C1 segment of cervical spinal cord (tissue), 14 donors: ENCODE measurements at places on chromosomes 11 and 22.
A peak's percentile ranks its signal among the peaks of the same experiment; 100 is the strongest.

- DNase-seq: no peak
These were observed 12.1 kb upstream of the EHD1 start for GRCh38 chr11:64890522-64890939.

DNA sequence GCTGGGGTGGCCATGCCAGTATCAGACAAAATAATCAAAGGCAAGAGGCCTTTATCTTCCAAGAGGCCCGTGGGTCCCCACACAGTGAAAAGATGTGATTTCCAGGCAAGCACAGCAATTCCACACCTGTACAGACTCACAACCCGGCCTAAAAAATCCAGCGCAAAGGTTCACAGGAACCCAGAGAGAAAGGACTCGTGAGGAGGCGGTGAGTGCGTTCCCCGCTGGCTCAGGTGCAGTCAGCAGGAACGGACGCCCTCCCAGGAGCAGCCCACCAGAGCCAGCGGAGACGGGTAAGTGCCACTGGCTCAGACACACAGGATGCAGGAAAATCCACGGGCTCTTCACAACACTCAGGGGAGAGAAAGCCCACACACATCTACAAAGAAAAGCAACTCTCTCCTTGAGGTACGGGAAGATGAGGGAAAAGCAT, 4.4 kb downstream of the TOLLIP start:
- DNase-seq: no peak

DNA sequence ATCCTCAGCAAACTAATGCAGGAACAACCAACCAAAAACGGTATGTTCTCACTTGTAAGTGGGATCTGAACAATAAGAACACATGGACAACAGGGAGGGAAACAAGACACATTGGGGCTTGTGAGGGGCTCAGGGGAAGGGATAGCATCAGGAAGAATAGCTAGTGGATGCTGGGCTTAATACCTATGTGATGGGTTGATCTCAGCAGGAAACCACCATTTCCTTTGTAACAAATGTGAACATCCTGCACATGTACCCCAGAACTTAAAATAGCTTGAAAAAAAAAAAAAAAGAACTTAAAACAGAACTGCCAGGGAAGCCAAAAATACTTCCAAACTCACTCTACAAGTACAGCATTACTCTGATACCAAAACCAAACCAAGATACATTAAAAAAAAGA, 33.8 kb downstream of the CASP4 start:
- no peak for DNase-seq

GRCh38 chr11:10267821-10268220, 26.2 kb downstream of the SBF2 start:
- DNase-seq: no peak

GRCh38 chr11:112477152-112477551, 216.5 kb upstream of the PLET1 start:
- DNase-seq: no peak

DNA sequence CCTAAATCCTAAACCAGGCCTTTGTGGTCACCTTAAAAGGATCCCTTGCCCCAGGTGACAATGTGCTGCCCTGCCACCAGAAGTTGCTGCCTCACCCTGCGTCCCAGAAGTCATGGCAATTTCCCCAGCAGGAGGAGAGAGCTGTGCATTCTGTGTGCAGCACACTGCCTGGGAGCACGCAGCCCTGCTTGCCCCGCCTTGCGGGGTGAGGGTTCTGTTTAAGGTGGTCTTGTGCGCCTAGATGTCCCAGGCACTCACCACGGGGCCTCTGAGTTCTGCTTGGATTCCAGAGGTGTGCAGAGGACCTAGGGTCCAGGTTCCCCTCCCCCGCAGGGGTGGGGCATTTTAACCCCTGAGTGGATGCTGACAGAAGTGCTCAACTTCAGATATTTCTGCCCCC, 95.0 kb downstream of the GRAMD1B start:
- DNase-seq: no peak

- DNase-seq: no peak
These were observed 267.2 kb downstream of the BUD13 start for GRCh38 chr11:116505298-116506262.

DNA sequence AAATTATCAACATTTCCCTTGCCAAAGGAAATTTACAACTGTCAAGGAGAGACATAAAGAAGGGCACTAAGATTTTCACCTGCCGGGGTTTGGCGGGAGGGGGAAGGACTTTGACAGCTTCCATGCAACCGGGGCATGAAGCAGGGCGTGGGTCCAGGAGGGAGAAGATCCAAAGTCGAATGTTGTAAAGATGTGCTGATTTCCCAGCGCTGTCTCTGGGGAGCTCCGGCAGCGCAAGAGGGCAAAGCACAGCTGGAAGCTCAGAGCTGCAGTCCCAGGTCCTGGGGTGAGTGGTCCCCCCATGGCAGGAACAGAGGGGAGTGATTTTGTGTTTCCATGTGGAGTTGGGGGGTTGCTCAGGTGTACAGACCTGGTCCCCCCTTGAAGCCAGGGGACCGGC, at the start of gene MS4A10:
TSS of gene MS4A10 (plus strand) at position 198 of the 400 bp plus-strand sequence. CDS start 5,003 bp downstream, outside the sequence.
- DNase-seq: no peak

- DNase-seq: no peak
These were observed 51.9 kb downstream of the SLC1A2 start for GRCh38 chr11:35367491-35367890.

DNA sequence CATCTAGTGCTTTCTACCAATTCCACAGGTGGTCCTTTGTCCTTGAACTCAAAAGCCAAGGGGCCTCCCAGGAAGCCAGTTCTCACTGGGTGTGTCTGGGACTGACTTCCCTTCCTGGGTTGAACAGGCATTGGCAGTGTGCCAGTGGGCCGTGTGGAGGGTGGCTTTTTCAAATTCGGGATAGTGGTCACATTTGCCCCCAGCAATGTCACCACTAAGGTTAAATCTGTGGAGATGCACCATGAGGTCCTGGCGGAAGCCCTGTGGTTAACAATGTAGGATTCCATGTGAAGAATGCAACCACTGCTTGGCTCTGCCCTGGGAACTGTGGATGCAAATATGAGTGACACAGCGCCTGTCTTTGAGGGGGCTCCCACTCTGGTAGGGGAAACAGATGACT, 53.2 kb upstream of the MTNR1B start:
- DNase-seq: no peak

- no peak for DNase-seq
These were observed 327.5 kb downstream of the TBC1D22A start for GRCh38 chr22:47089796-47090460.

DNA sequence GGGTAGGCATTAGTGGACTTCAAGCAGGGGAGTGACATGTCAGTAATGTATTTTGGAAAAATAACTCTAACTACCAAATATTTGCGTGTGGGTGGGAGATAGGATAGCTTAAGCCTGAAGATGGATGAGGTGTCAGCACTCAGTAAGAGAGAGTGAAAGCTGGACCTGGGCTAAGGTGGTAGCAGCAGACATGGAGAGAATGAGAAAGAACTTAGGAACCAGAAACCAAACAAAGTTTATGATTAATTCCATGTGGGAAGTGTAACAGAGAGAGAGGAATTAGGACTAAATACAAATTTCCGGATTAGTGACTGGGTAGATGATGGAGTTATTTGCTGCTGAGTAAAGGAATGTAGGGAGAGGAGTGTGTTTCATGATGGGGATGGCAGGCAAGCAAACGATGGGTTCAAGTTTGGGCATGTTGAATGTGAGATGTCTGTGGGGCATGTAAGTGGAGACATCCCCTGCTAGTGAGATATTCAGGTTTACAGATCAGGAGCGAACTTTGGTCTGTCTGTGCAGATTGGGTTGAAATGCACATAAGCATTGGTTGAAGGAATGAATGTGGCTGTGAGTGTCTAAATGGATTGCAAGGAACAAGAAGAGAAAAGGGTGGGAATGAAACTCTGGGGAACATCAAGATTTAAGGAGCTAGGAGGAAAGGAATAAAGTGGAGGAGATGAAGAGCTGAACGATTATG, 185.6 kb upstream of the MTMR2 start:
- DNase-seq: no peak

DNA sequence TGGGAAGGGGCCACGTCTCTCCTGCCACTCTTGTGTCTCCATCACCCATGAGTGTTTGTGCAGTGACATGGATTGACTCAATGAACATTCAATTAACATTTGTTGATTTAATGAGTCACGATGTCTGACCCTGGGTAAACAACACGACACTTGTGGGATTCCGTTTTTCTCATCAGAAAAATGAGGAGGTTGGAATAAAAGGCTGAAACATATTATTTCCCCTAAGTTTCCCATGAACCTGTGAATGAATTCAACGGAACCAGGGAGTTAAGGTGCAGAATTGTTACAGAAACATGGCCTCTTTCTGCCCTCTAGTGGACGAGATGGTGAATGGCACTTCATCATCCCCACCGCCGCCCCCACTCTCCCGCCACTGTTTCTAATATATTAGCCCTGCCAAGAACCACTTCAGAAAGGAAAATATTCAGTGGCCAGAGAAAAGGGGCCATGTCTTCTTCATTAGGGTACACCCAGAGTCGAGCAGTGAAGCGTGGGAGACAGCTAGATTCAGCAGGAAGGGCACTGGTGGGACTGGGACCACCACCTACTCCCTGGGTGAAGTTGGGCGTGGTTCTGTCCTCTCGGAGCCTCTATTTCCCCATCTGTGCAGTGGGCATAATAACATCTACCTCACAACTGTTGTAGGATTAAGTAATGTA, 46.3 kb upstream of the SYT13 start:
- peak; percentile 2 for DNase-seq

DNA sequence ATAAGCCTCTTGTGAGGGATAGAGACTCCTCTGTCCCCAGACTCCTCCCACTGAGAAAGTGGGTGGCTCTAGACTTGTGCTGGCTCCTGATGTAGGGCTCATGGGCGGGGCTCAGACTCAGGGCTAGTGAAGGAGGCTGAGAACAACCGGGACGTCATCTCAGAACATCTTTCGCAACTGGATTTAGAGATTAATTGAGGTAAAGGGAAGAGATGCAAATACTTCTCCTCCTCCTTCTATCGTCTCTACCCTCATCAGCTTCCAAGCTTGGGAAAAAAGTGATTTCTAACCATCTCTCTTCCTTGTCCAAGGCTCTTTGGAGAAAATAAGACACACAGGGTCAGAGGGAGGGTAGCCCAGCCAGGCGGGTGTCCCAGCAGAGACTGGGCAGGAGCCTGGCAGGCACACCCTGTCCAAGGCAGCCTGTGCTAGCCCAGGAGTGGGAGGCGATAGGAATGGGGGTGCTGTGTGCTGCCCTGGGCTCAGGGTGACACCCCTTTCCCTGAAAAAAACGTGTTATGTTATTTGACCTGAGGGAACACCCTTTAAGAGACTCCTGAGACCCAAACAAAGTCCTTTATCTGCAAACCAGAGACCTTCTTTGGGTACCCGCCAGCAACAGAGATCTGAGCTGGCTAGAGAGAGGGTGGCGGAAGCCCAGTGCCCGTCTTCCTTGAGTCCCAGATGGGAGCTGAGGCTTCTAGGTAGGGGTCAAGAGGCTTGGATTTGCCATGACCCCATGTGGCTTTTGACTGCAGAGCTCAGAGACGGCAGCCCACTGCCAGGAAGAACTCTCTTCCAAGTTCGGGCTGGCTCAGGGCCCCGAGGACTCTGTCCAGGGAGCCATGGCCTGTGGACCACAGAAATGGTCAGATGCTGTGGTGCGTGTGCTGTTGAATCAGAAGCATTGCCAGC, 160.9 kb downstream of the ADAMTS15 start:
- DNase-seq: no peak

GRCh38 chr11:32527261-32528175, 56.1 kb upstream of the EIF3M start:
- DNase-seq: no peak

- DNase-seq: no peak
These were observed 11.8 kb downstream of the SAMM50 start for GRCh38 chr22:43967069-43967468.

GRCh38 chr11:33657757-33658156, 42.9 kb downstream of the C11orf91 start:
- no peak for DNase-seq

DNA sequence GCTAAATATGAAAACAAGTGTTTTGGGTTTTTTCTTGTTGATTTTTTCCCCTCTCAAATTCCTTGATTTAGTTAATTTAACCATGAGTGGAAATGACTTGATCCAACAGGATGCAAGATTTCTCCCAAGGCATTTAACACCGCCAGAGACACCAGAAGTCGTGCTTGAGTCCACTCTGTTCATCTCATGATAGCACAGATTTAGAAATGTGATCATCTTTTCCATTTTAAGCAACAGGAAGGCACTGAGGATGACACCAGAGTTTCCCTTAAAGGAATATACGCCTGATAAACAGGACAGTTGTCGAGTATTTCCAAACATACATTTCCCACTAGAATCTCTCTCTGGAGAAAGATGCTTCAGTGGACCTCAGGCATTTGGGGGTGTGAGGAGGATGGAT, 318.7 kb downstream of the CADM1 start:
- no peak for DNase-seq

- DNase-seq: no peak
These were observed 56.9 kb downstream of the MICAL2 start for GRCh38 chr11:12167061-12168000.

- DNase-seq: no peak
These were observed 878.6 kb upstream of the CCDC90B start for GRCh38 chr11:84164728-84165127.
